ENCODE measurements at places on chromosomes 11 and 22.

GRCh38 chr11:47924184-47924691, 56.1 kb upstream of the PTPRJ start:
- peak; percentile 35 for DNase-seq

DNA sequence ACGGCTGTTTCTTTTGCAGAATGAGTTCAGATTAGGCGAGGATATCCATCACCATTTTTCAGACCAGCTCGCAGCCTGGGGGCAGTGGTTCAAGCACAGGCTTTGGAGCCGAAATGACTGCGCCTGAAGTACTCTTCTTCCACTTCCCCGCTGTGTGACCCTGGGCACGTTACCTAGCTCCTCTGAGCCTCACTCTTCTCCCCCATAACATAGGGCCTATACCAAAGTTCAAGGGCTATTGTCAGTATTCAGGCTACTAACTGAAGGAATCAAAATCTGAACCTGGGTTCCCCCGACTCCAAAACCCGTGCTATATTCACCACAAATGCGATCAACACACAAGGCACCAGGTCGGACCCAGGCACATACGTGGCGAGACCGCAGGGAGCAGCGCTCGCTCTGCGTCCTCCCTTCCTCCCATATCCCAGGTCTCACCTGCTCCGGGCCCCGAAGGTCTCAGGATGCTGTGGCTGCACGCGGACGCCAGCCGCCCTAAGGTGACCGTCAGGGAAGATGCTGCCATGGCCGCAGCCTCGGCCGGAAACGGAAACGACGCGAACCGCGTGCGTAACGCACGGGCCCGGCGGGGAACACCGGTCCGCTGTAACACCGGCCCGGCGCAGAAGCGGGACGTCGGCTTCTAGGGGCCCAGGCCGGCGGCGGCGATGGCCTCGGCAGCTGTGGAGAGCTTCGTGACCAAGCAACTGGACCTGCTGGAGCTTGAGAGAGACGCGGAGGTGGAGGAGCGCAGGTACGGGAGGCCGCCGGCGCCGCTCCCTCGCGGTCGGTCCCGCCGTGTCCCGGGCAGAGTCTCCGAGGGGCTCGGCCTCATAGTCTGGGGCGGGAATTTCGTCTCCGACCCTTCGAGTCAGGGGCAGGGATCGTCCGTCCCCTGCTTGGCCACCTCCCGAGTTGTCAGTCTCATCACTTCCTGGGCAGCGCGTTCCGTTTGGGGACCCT, at the start of the genes IGHMBP2 and MRPL21:
IGHMBP2 (plus strand) TSS at position 604 of the 960 bp plus-strand sequence; CDS start at position 666, 62 bp downstream.
MRPL21 (minus strand) TSS at position 545 of the 960 bp plus-strand sequence; CDS start at position 523, 22 bp downstream.
- peak; percentile 92 for DNase-seq

DNA sequence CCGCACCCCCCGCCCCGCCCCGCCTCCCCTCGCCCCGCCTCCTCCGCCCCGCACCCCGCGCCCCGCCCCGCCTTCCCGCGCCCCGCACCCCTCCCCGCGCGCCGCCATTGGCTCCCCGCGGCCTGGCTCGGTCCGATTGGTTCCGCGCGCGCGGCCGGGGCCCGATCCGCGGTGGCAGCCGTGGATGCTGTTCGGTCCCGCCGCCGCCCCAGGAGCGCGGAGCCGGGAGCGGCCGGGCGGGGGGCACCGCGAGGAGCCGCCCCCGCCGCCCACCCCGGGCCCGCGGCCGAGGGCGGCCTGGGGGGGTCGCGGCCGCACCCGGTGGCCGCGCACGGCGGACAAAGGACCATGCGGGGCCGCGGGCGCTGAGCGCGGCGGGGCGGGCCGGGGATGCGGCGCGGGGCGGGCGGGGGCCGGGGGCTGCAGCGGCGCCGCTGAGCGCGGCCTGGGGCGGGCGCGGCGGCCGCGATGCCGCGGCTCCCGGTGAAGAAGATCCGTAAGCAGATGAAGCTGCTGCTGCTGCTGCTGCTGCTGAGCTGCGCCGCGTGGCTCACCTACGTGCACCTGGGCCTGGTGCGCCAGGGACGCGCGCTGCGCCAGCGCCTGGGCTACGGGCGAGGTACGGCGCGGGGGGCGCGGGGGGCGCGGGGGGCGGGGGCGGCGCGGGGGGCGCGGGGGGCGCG, at the start of gene B4GALNT4:
B4GALNT4 (plus strand) TSS at position 164 of the 683 bp plus-strand sequence; CDS start at position 469, 305 bp downstream.
- DNase-seq, result peak; percentile 80

DNA sequence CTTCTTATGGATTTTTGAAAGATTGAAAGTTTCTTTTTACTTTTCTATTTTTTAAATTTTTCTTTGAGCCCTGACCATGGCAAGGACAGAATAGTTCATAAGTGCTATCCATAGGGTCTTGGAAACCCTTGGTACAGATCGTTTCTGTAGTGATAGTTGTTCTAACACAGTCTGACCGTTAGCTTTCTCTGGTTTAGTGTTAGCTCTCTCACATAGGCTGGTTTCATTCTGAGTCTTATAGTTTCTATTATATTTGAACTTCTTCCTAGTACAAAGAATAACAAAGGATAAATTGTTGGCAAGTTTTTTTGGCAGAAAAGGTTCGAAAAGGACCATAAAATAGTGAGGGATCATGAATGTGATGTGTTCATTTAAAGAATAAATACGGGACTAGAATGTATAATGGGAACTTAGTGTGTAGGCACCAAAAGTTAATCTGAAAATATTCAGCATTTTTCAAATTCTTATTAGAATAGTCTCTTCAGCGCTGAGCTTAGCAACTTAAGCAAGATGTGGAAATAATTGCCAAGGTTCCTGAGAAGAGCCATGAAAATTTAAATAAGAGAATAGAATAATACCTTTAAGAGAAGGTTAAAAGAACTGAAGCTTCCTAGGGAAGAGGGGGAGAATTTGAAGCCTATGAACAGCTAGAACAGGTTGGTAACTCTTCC, 24.1 kb downstream of the FDX1 start:
- no peak for DNase-seq

GRCh38 chr22:40323681-40324171, 22.6 kb upstream of the ADSL start:
- DNase-seq, result no peak

Data from cardiac muscle cell (in vitro differentiated cells and primary cell).